ENCODE measurements at places on chromosomes 2 and 18.

DNA sequence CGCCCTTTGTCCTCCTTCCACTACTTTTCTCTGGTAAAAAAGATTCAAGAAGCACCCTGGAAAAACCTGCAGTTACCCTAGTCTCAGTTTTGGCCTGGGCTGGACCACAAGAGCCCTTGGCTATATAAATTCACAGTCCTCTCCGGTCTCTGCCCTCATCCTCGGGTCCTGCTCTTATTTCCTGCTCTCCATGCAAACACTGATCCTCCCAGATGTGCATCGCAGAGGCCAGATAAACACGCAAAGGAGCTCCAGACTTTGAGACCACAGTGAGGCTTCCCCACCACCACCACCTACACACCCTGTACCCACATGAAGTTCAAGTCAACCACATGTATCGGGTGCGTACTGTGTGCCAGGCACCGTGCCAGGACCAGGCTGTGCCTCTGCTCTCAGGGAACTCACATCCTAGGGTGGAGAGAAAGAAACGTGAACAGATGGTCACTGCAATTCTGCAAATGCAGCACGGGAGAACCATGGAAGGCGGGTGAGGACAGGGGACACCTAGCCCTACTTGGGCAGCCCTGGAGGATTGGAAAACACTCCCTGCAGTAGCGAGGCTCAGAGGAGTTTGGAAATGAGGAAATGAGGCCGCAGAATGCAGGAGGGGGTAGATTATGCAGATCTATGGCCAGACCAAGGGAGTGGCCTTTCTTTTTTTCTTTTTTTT is 7.4 kb downstream of the CTDSP1 start:
- DNase-seq: no peak

GRCh38 chr2:68463287-68463877 is 3.7 kb downstream of the FBXO48 start:
- DNase-seq: no peak

DNA sequence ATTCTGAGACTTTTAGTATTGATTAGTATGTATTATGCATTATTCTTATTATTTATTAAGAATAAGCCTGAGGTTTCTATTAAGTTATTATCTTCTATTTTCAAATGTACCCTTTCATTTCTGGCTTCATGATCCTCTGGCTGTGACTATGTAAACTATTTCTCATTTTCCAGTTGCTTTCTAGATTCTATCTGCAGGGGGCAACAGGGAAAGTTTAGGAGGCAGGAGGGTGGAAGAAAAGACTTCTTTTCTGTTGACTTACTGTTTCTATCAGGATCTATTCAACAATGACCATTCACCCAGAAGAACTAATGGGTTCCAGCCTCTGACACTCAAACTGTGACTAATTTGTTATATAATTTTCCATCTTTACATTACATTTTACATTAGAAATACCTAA is 653.4 kb upstream of the FSHR start:
- no peak for DNase-seq

DNA sequence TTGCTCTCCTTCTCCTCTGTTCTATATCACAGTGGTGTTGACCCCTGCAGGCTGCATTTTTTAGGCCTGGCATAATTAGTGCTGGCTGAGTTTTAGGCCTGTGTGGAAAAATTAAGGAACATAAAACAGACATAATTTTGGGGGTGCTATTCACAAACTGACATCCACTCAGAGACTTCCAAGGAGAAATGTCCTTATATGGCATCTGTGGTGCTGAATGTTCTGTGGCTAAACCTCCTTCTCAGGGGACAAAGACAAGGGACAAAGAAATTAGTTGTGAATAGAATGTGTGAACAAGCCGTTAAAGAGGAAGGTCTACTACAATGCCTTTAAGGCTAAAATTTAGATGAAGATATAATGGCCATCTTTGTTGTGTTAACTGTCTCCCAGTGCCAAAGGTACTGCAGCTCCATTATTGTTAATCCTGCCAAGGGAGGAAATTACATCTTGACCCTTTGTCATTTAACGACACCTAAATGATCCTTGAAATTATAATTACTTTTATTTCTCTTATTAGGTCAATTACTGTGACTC is 870.0 kb upstream of the CHAC2 start:
- no peak for DNase-seq

GRCh38 chr2:162711832-162712540 is 126.6 kb downstream of the KCNH7 start:
- DNase-seq: no peak

- no peak for DNase-seq
Observed at GRCh38 chr18:38244480-38244879, 678.9 kb upstream of the CELF4 start.

DNA sequence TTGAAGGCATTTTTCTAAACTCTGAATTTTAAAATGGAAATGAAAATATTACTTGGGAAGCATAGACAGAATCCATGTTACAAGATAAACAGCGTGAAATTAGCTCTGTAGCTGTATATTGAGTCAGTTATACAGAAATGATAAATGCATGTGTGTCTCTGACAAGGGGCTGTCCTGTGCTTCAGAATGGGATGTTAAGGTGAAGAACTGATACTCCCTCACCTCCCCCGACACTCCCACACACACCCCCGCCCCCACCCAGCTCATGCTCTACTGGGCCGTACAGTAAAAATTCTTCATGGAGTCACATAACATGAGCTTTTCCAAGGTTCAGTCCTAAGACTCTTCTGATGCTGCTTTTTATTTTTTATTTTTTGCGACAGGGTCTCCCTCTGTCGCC is 869 bp upstream of the THUMPD2 start:
- DNase-seq: no peak

DNA sequence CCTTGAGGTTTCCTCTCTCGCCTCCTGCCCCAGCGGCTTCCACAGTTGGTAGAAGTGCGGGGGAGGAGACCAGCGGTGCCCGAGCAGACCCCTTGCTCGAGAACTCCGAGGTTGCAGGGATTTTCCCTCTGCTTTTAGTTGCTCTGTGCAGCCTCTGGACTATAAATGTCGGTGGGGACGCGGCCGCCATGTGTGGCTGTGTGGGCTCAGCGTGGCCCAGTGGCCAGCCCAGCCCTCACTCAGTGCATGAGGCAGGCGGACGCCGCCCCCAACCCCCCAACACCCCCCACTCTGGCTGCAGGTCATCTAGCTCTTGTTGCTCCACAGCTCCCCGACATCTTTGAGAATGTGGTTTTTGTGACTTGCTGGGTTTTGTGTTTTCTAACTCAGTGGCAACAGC is 15.3 kb upstream of the D2HGDH start:
- DNase-seq: no peak

GRCh38 chr18:3380384-3380961 is 69.5 kb upstream of the TGIF1 start:
- DNase-seq: peak; percentile 43

DNA sequence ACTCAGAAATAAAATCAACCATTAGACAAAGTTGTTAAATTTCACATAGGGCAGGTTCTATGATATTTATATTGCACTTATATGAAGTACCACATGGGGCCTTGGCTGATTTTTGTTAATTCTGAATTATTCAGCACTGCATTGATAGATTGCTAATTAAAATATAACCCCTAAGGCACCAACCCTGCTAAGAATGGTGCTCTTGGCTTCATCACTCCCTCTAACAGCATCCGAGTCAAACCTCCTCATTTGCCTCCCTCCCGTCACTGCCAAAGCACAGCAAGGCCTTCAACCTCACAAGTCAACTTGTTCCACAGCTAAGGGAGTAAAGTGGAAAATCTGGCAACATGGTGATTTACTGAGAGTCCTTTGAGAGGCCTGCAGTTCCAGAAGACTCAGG is 27.0 kb downstream of the MYO5B start:
- no peak for DNase-seq

DNA sequence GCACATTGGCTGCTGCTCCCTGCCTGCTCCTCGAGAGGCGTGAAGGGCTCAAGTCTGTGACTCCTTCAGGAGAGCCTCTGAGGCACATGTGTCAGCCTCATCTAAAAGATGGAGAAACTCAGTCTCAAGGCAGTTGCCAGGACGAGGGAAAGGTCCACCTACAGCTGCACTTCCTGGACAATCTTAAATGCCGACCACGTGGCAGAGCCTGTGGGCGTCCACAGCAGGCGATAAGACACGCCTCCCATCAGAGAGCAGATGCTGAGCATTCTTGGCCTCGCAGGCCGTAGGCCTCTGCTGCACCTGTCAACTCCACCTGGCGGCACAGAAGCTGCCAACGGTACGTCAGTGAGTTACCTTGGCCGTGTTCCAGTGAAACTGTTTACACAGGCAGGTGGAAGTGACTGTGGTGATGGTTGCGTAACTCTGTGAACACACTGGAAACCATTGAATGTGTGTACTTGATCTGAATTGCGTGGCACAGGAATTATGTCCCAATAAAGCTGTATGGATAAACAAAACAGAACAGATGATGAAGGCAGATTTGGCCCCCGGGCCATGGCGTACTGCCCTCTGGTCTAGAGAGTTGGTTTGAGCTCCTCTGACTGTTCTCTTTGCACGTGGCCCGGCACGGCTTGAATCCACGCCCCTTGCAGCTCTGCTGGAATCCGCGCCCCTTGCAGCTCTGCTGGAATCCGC is 114.5 kb downstream of the RNF144A start:
- peak; percentile 61 for DNase-seq
